ENCODE measurements at places on chromosomes 12 and 14. TPM values are rescaled to one million over a fixed set of nuclear protein-coding genes. Genes with fewer than 3 reads are reported as not detected.

Gene CTSG
- polyA plus RNA-seq = 2.5 TPM

Gene SELPLG
- 3.8 TPM for polyA plus RNA-seq

Gene TMPRSS12
- polyA plus RNA-seq = 0.04 TPM

Gene PMCH
- 0.42 TPM for polyA plus RNA-seq

Gene CCDC197
- polyA plus RNA-seq = 0.13 TPM

Gene PSME1
- polyA plus RNA-seq = 110 TPM

Gene TSPAN19
- 0.28 TPM for polyA plus RNA-seq

Gene TAS2R20
- 1.4 TPM for polyA plus RNA-seq

Gene SYCP3
- 0.46 TPM for polyA plus RNA-seq

Gene ZFHX2
- 1.5 TPM for polyA plus RNA-seq

Gene SVOP
- polyA plus RNA-seq = 0.16 TPM

Gene ASB2
- polyA plus RNA-seq = 38.2 TPM

Gene DEGS2
- polyA plus RNA-seq = 1.1 TPM

Gene BEST3
- 55.5 TPM for polyA plus RNA-seq

Gene RHEBL1
- 1.6 TPM for polyA plus RNA-seq

Gene TMEM52B
- 0.09 TPM for polyA plus RNA-seq

Gene TTC6
- 0.06 TPM for polyA plus RNA-seq

DNA sequence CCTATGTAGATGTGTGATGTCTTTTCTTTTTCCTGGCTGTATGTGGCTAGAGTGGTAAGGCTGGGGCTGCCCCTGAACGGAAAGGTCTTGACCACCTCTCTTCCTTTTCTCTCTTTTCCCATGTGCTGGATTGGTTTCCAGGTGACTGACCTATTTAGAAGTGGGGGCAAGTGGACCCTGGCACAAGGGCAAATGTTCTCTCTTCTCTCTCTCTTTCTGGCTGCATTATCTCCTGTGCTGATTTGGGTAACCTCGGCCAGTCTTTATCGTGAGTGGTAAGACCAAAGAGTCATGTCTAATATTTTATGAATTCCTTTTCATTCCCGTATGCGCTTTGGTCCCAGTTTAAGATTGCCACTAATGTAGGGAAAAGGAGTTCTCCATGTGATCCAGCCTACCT, 16.2 kb downstream of the ZNF664 start:
- no peak for DNase-seq

DNA sequence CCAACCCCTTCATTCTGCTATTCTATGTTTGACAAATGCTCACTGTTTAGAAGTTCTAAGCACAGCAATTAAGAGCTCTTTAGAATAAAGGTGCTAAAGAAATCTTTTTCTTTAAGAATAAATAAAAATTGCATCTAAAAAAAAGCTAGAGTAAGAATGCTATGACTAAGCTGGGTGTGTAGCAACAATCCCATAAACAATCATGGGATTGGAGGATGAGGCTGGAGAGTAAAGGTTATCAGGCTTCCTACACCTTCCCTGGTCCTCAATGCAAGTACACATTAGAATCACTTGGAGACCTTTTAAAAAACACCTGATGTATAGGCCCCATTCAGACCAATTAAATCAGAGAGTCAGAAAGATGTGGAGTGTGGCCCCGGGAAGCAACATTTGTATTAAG, 88.3 kb downstream of the CIT start:
- DNase-seq = no peak

DNA sequence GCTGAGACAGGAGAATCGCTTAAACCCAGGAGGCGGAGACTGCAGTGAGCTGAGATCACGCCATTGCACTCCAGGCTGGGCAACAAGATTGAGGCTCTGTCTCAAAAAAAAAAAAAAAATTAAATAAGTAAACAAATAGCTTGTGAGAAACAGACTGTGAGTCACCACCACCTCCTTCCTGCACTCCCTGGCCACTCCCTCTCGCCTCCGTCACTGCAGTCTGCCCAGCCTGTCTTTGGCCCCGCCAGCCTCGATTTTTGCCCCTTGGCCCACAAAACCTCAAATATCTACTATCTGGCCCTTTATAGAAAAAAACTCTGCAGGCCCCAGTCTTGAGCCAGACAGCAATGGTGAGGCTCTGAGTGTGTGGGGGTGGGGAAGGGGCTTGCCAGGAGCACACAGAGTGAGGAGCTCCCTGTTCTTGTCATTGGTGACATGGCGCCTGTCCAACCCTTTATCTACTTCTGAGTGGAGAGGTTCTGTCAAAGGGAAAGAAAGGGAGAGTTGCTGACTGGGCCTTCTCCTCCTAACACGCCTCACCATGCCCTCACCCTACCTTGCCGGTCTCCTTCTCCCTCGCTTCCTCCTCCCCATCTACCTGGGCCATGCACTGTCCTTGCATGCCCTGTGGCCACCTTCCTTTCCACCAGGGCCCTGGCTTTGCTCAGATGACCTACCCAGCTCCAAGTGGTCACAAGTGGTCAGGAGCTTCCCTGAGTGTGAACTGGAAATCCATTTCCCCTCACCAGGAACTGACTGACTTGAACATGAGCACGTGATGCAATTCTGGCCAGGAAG, 22.1 kb downstream of the LGMN start:
- no peak for DNase-seq

- DNase-seq = no peak
Observed at GRCh38 chr12:79927772-79928474, 7.0 kb downstream of the PPP1R12A start.

DNA sequence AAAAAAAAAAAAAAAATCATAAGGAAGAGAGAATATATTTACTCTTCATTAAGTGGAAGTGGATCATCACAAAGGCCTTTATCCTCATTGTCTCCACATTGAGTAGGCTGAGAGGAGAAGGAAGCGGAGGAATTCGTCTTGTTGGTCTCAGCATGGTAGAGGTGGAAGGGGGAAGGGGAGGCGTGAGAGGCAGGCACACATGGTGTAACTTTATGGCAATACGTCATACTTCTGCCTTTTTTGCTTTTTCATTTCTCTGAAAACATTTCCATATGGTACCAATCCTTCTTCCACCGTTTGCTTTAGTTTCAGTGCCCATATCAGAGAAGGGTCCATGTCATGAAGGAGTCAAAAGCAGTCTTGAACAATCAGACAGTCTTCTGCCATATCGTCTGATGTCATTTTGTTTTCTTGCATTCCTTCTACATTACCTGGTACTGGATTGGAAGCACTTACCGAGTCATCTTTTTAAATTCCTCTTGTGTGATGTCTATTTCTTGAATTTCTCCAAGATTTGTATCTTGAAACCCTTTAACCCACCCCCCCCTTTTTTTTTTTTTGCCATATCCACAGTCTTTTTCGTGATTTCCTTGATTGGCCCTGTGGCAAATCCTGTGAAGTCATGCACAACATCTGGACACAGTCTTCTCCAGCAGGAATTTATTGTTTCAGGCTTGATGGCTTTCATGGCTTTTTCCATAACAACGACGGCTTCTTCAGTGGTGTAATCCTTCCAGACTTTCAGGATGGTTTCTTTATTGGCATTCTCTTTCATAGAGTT, 8.9 kb downstream of the FUT8 start:
- no peak for DNase-seq

- DNase-seq = no peak
Observed at GRCh38 chr14:69287098-69288010, 27.4 kb downstream of the GALNT16 start.

DNA sequence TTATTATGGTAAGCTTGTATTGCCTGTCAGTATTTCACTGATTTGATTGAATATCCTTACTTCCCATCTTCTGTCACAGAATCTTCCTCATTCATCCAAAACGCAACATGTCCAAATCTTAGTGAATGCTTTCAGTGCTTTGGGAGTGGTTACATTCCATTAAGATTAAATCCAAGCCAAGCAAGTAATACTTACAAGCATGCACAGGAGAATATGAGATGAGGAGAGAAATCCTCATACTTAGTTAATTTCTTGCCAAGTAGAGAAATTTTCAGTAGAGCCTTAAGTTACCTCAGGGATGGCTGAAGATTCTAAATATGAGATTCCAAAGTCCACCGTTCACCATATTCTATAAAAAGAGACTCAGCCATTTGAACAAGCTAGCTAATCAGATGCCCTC, 316.0 kb downstream of the RAD51B start:
- DNase-seq = no peak

- DNase-seq = no peak
Observed at GRCh38 chr14:77265561-77266335, 5.3 kb downstream of the NGB start.

- DNase-seq = no peak
Observed at GRCh38 chr12:117140397-117141096, 41.3 kb upstream of the TESC start.

DNA sequence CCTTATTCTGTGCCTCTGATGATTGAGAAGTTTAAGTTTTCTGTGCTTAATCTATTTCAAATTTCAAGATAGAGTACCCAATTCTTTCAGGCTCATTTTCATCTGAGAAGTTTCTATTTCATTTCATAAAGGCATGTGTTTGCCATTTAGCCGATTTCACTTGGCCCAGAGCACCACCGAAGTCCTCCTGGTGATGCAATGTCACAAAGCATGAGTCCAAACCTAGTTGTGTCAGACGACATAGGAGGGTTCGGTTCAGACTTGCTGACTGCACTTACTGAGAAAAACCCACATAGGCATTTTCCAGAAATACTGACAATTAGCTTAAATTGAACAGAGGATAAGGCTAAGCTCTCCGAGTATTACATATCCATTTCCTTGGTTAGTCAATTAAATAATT, 152.4 kb upstream of the FAR2 start:
- no peak for DNase-seq

- no peak for DNase-seq
Observed at GRCh38 chr12:95723693-95724384, 66.7 kb downstream of the NTN4 start.

- no peak for DNase-seq
Observed at GRCh38 chr12:105334582-105334981, 4.1 kb downstream of the C12orf75 start.

- DNase-seq = no peak
Observed at GRCh38 chr14:93186466-93186865, 1.3 kb downstream of the LYSET start.

DNA sequence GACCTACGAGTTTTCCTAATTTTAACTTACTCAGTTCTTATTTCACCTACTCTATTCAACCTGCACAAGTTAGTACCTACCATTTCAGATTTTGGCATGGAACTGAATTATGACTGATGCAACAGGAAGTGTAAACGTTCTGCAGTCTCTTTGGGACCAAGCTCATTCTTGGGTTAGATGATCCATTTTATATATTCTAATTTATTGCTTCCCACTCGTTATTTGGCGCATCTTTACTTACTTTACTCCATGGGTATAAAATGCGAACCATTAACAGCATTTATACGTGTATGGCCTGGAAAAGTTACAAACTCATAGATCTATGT, 1.0 kb upstream of the EML1 start:
- DNase-seq = no peak

DNA sequence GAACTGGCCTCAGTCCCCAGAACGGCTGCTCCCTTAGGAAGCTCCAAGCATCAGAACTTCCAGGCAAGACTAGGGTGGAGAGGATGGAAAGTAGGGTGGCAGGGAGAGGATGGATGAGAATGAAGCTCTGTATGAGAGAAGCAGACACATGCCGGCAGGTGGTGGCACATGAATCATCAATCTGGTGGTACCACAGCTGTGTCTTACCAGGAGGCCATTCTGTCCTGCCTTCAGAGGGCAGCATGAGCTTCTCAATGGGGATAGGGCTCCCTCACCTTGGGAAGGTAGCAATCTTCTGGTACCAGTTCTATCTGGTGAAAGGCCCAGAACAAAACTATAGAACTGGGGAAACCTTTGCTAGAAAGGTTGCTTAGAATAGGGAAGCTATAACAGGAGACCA, 55.4 kb upstream of the PYGL start:
- DNase-seq = no peak

- DNase-seq = no peak
Observed at GRCh38 chr14:102903889-102904512, 18.5 kb upstream of the AMN start.

GRCh38 chr14:93299866-93300265, 33.0 kb downstream of the BTBD7 start:
- DNase-seq = no peak

GRCh38 chr12:119216084-119216483, 37.4 kb downstream of the HSPB8 start:
- DNase-seq = no peak

- peak; percentile 24 for DNase-seq
Observed at GRCh38 chr12:42421844-42422779, 96.1 kb downstream of the PPHLN1 start.

DNA sequence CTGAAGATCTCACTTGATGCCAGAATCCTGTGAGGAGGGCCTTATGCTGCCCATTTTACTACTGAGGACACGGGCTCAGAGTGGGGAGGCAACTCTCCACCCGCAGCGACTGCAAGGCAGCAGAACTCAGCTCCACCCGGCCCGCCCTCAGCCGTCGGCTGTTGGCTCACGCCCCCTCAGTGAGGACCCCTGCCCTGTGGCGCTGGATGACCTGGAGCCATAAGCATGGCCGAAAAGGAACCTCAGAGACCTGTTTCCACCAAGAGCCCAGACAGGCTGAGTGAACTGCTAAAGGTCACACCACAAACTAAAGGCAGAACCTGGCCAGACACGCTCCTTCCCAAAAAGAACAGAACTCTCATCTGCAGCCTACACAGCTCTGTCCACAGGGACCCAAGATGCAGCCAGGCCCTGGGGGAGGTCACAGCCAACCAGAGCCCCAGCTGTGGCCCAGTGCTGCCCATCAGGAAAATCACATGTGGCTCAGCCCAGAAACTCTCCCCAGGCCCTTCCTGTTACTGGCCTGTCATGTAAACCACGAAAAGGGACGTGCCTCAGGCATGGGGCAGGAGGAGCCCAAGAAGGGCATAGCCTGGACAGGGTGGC, 32.8 kb downstream of the CCNK start:
- no peak for DNase-seq

DNA sequence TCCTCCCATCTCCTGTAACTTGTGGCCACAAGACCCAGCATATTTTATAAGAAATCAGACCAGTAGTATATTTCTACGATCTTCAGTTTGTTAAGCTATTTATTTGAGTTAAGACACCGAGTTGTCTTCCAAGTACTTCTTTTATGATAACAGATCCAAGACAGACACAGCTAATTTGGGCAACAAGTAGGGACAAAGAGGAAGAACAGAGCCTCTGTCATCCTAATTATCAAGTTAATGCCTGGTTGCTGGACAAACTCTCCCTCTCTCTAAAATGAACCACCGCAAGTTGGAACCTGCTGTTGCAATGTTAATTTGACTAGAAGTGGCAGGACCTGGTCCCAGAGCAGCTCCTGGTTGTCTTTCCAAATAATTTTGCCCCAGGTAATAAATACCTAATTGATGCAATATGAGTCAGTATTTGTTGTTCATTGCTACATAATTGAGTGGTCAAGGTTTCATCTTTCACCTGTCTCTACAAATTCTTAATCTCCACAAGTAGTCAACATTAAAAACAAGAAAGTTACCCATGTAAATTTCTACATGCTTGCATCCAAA, 323.7 kb downstream of the PAWR start:
- DNase-seq = no peak

GRCh38 chr14:100673085-100673806, 53.4 kb upstream of the DLK1 start:
- no peak for DNase-seq

GRCh38 chr12:32159925-32160324, 53.3 kb downstream of the BICD1 start:
- no peak for DNase-seq

- DNase-seq = no peak
Observed at GRCh38 chr12:14845350-14845750, 2.0 kb upstream of the ART4 start.

- DNase-seq = no peak
Observed at GRCh38 chr12:20127413-20127812, 240.9 kb upstream of the PDE3A start.

GRCh38 chr14:40393143-40393542, 960.9 kb upstream of the FBXO33 start:
- no peak for DNase-seq
